ENCODE measurements at places on chromosomes 6 and 20. TPM values are rescaled to one million over a fixed set of nuclear protein-coding genes. Genes with fewer than 3 reads are reported as not detected.

The CD83 gene
- 366 TPM for total RNA-seq

The COL9A3 gene
- not detected for total RNA-seq

The CRIP3 gene
- total RNA-seq, result 0.84 TPM

The DBNDD2 gene
- 6.6 TPM for total RNA-seq

The NDUFAF5 gene
- 32.8 TPM for total RNA-seq

The IL17F gene
- not detected for total RNA-seq
